Fibroblast of the conjunctiva (primary cell): ENCODE measurements at places on chromosomes 1 and 21.

GRCh38 chr1:14553711-14554110 is 44.8 kb upstream of the KAZN start:
- no peak for DNase-seq

DNA sequence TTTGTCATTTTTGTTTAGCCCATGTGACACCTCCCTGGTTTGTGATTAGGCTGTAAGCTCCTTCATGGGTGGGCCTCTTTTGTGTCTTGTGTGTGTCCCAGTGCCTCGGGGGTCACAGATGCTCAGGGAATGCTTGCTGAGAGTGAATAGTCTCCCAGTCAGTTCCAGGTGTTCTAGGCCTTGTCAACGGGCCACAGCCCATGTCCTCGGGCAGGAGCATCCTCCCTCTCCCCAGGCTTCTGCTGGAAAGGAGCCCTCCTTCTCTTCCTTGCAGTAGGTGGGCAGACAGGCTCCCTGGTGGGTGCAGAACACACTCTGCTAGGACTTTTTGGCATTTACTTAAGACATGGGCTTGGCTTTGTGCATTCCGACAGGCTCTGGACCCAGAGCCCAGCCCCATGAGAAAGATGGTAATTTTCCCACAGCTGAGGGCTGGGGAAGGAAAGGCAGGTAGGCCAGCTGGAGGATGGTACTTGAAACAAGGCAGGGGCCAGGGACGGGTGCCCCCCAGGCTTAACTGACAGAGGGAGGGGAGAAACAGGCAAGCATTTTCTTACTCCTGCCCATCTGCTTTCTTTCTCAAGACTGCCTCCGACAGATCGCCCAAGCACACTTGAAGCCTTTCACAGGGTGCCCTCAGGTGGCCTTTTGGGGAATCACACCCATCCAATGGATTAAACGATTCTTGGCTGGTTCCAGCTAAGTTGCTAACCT is 7.1 kb upstream of the CPLANE2 start:
- DNase-seq: peak; percentile 77

DNA sequence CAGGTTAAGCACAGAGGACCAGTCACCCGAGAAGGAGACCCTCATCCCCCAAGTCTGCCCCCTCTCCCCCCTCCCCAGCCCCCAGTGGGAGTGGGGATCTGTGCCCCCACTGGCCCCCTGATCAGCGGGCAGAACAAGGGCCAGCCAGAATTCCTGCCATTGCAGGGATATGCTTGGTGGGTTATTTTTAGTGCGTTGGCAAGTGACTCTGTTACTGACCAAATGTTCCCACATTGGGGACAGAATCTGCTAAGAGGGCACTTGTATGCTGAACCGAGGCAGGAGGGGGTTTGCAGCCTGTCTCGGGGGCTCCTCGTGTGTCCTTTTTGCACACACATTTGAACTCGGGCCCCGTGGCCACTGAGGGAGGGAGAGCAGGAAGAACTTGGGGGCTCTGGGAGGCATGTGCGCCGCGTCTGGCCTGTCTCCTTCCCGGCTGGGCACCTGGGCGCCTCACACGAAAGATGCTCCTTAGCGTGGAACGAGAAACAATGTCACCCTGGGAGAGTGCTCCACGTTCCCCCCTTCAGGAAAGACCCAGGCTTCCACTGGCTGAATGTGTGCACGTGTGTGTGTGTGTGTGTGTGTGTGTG is 66.4 kb upstream of the CASZ1 start:
- DNase-seq: no peak

- DNase-seq: no peak
Observed at GRCh38 chr1:30793209-30793608, 35.6 kb upstream of the LAPTM5 start.

- no peak for DNase-seq
Observed at GRCh38 chr21:17753736-17754135, 65.4 kb downstream of the C21orf91 start.

DNA sequence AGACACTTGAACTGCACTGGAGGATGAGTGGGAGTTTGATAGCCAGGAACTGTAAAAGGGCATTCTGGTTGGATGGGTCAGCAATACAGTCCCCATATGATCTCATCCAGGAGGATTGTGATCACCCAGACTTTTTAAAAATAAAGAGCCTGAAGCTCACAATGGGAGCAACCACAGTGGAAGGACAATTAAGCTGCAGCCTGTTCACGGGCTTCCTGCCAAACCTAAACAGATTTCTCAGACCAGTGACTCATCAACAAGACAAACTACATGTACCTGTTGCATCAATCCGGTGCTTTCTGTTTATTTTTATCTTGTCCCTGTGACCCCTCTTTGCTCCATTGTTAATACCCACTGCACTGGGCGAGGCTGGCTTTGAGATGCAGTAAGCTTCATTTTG is 52.3 kb downstream of the PAPPA2 start:
- no peak for DNase-seq

DNA sequence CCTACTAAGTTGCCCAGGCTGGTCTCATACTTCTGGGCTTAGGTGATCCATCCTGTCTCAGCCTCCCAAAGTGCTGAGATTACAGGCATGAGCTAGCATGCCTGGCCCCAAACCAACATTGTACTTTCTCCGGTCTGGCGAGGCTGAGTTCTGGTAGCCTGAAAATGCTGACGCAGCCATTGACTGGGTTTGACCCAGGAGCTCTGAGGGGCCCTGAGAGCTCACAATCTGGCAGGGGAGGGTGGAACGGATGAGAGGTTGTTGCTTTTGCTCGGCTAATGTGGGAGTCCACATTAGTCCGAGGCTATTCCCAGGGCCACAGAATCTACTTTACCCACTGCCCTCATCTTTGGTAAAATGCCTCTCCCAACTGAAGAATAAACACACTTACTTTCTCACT is 35.1 kb upstream of the PARP1 start:
- DNase-seq: no peak

DNA sequence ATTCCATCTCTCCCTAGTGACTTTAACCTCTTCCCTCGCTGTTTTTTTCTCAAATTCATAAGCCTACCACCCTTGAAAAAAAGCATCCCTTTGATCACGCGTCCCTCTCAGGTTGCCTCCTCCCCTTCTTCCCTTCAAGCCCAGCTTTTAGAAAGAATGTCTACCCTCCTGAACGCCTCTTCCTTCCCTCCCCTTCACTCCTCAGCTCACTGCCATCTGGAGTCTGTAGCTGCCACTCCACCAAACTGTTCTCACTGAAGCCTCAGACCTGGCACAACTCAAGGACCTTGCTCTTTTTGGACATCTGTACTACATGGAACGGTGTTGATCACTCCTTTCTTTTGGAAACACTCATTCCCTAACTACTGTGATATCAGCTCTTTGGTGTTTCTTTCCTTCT is 80.6 kb downstream of the SLC25A24 start:
- no peak for DNase-seq

GRCh38 chr1:34777519-34778321 is 3.3 kb upstream of the GJB3 start:
- no peak for DNase-seq

DNA sequence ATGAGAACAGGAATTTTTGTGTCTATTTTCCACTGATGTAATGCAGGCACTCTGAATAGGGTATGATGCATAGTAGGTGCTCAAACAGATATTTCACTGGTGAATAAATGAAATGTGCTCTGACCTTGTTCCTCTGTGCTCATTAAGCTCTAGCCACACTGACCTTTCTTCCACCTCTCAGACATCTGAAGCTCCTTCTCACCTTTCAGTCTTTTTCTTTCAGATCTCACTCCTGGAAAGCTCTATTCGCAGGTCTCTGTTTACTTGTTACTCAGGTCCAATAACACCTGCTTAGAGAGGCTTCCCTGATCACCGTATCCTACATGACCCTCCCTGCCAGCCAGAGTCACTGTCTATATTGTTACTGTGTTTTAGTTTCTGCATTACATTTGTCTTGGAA is 59.2 kb upstream of the IVNS1ABP start:
- DNase-seq: no peak

DNA sequence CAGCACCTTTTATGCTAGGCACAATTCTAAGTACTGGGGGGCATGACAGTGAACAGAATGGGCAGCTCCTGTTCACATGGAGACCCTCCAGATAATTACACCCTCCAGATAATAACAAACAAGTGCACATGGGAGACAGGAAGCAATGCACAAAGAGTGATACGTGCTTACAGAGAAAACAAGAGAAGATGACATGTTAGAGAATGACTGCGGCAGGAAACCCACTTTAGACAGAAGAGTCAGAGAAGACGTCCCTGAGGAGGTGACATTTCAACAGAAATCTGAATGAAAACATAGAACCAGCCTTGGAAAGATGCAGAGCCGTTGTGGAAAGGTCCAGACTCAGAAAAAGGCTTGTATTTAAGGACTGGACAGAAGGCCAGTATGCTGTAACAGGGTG is 54.7 kb upstream of the ARTN start:
- DNase-seq: no peak

DNA sequence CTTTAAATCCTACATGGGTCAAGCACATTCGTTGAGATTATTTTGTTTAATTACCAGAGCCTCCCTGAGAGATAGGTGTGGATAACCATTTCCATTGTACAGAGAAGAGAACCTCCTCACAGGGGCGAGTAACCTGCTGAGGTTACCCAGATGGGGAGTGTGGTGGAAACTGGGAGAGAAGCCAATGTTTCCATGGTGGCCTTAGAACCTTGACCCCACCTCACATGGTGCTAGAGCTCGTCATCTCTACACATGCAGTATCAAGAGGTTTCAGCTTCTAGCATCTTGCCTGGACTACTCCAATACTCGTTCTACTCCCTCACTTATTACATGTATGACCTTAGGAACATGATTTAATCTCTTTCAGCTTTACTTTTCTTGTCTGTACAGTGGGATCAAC is 4.8 kb downstream of the REG4 start:
- DNase-seq: no peak

GRCh38 chr1:86370601-86371022 is 25.5 kb downstream of the ODF2L start:
- DNase-seq: peak; percentile 6

GRCh38 chr1:171654201-171654941 is 1.9 kb upstream of the MYOC start:
- no peak for DNase-seq

DNA sequence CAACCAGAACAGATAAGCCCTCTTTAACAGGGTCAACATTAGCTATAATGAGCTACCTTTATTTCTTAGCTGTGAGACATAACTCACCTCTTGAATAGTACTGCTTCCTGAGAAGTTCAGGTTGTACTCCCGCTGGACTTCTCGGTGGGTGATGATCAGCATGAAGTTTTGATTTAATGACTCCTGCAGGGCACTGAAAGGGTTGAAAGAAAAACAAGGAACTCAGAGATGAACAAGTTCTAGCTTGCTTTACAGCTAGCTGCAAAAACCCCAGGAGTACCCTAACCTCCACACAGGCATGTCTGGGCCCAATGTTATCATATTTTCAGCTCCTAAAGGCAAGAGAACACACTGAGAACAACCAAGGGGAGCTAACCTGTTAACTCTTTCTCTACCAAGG is 254.4 kb downstream of the FAF1 start:
- no peak for DNase-seq

- peak; percentile 63 for DNase-seq
Observed at GRCh38 chr1:42756956-42757891, 9.6 kb downstream of the P3H1 start.

DNA sequence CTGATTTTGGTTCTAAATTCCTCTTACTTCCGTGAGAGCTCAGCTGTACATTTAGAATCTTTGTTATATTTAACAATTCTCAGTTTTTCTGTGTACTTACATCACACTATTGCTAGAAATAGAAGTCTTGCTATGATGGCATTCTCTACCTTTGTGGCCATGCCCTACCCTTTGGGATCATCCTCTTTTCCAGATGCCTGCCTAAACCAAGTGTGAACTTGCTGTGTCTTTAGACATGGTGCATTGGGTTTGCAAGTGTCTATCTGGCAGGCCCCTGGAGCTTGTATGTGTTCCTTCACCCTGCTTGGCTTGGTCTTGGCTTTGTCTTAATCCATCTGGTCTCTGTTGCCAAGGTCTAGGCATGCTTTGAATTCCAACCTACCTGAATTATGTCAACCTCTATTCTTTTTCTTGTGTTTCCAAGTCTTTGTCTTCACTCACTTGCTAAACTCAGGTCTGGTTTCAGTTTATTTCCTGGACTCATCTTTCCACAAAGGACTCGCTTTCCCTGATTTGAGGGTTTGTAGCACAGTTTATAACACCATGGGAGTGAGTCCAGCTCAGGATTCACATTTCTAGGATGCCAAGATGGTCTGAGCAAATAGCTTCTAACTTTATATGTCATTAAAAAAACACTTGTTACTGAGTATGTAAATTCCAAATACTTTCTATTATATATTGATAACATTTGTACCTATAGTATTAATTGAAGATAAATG is 20.6 kb upstream of the APOBEC4 start:
- no peak for DNase-seq

- peak; percentile 38 for DNase-seq
Observed at GRCh38 chr1:178724728-178725465, at the start of gene RALGPS2. RALGPS2 (plus strand) TSS chr1:178725244; CDS start chr1:178776765, 51,521 bp downstream.

GRCh38 chr21:31443736-31444521 is 99.9 kb upstream of the TIAM1 start:
- no peak for DNase-seq

GRCh38 chr1:39574646-39575045 is 1.9 kb downstream of the PABPC4 start:
- DNase-seq: no peak

DNA sequence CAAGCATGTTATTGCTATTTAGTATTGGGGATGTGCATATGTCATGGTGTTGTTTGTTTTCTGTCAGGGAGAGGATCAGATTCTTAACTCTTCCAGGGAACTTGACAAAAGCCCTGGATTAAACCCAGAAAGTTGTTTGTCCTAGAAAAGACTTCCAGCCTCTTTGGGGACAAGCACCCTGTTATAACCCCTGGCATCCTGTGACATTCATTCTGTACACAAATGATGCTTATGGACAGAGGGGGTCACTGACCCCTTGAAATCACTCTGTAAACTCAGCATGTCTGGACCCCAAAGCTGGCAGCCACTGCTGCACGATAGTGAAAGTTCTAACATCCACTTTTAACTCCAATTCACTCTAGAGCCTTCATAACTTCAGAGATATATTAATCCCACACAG is 81.2 kb downstream of the PROX1 start:
- DNase-seq: no peak

DNA sequence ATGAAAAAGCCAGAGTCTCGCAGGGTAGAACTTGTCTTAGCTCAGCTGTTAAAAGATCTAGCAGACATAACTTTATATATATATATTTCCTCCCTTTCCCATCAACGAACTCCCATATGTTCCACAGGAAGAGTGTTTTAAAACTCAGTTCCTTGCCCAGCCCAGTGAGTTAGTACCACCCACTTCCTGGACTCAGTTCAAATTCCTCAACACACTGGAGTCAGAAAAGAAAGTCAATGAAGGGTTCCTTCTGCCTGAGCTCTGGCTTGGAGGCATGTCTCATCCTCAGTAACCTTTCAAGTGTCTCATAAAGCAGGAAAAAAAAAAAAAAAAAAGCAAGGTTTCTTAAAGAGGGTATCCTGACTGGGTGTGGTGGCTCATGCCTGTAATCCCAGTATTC is 15.6 kb downstream of the TPM3 start:
- DNase-seq: peak; percentile 53

DNA sequence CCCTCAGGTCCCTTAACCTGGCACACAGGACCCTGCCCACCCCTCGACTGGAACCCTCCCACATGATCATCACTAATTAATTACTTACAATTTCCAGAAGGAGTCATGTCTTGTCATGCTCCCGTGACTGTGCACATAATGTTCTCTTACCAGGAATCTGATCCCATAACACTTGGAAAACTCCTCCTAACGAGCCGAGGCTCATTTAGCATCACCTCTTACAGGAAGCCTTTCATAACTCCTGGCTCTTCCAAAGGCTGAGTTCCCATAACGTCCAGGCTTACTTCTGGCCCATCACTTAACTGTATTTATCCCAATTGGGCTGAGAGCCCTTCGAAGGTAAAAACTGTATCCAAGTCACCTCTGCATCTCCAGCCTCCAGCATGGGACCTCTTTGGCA is 147.9 kb upstream of the JUN start:
- no peak for DNase-seq
